ENCODE measurements at places on chromosomes 4 and X. TPM values are rescaled to one million over a fixed set of nuclear protein-coding genes. Genes with fewer than 3 reads are reported as not detected.

Gene USP17L22
- not detected for total RNA-seq

Gene DGKK
- total RNA-seq = not detected

Gene DCLK2
- total RNA-seq = not detected

DNA sequence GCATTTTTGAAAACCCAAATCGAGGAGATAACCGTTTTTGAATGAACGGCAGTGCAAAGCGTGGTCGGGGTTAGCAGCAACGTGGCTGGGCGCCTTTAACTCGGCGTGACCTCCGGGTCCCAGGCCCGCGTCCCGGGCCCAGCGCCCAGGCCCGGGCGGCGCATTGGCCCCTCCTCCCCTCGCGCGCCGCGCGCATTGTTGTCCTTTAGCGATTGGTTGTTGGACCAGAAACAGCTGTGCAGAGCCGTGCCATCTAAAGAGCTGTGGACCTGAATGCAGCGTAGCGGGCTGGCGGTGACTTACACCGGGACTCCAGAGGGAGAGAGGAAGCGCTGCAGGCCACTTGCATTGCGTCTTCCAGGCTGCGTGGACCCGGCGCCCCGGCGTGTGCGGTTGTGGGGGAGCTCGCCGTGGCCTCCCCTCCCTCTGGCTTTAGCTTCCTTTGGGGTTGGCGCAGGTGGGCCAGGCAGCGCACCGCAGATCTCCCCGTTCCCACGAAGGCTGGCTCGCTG is at the start of gene STOX2:
Gene STOX2, plus strand, starts transcription at position 227 of the 512 bp plus-strand sequence. CDS start 1,484 bp downstream, outside the sequence.
- DNase-seq = no peak

GRCh38 chr4:95360256-95360903 is 188.4 kb downstream of the UNC5C start:
- DNase-seq = no peak

DNA sequence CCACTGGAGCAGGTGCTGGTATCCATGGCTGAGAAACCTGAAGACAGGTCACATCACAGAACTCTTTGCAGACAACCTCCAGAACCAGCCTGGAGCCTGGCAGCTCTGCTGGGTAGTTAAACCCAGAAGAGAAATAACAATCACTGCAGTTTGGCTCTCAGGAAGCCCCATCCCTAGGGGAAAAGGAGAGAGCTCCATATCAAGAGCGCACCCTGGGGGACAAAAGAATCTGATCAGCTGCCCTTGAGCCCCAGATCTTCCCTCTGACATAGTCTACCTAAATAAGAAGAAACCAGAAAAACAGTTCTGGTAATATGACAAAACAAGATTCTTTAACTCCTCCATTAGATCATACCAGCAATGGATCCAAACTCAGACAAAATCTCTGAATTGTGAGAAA is 823.2 kb upstream of the FRG1 start:
- DNase-seq = no peak
